Activated naive CD4-positive, alpha-beta T cell (primary cell): ENCODE measurements at places on chromosomes 12 and 14.

DNA sequence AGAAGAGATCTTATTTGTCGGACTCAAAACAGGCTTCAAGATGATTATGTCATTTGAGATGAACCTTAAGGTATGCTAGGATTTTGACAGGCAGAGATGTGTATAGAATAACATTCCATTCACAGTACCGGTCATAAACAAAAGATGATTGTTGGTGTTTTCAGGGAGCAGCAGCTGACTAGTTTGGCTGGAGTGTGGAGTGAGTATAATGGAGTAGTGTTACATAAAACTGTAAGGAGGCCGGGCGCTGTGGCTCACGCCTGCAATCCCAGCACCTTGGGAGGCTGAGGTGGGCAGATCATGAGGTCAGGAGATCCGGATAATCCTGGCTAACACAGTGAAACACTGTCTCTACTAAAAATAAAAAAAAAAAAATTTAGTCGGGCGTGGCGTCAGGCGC, 23.9 kb downstream of the SERPINA10 start:
- DNase-seq = no peak

- DNase-seq = no peak
Observed at GRCh38 chr14:77866932-77867331, 67.0 kb downstream of the ADCK1 start.

DNA sequence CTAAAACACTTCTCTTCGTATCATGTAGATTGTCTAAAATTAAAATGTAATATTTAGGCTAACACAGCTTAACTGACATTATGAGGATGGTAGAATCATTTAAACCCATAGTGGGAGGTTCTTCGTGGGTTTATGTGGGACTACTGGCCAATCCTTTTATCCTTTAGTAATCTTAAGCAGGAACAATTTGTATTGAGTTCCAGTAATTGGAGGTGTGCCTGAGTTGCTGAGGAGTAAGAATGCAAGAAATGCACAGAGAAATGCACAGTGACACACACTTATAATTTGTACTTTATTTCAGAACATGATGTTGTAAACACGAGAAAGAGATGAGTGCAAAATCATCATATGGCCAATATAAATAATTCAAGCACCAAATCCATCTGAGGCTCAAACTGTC, 22.3 kb downstream of the OTOGL start:
- no peak for DNase-seq

DNA sequence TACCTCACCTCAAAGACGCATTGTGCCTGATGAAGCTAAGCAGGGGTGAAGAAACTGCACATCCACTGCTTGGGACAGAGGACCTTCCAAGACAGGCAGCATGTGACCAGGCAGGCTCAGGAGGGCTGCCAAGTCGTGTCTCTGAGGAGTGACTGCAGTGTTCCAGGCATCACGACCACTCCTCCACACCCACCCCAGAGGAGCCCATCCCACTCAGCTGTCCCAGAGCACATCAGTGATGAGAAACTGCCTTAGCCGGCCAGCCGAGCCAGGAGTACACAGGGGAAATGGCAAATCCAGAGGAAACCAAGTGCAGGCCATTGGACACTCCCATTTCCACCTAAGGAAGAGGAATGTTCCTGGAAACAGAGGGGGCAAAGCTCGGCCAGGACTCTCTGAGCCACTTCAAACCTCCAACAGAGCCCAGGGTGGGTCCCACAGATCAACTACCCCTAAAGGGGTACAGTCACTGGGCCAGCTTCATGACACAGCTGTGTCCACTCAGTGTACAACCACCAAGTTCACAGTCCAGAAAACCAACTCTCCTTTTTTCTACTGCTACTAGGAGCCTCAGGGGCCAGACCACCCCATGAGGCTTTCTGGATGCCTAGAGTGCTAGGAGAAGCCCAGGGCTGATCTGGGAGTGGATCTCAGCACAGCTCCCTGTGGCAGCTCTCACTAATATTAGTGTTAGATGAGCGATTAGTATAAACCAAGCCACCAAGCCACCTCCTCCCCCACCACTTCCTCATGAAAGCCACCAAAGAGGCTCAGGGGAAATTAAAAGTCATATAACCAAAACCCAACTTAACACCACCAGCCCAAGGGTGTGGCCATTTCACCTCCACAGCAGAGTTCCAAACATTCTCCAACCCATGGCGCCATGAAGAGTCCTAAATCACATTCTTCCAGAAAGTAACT, 15.4 kb downstream of the PXN start:
- DNase-seq = no peak

GRCh38 chr12:114875313-114875712, 191.3 kb upstream of the TBX3 start:
- no peak for DNase-seq
